Activated CD4-positive, alpha-beta T cell treated with anti-CD3 and anti-CD28 coated beads, Interleukin-2, Interleukin-6, amounts not matched to agents 100 ng/mL and 50 ng/mL, durations not matched to agents 16 hours and 8 hours (primary cell): ENCODE measurements at places on chromosomes 1 and 21.

DNA sequence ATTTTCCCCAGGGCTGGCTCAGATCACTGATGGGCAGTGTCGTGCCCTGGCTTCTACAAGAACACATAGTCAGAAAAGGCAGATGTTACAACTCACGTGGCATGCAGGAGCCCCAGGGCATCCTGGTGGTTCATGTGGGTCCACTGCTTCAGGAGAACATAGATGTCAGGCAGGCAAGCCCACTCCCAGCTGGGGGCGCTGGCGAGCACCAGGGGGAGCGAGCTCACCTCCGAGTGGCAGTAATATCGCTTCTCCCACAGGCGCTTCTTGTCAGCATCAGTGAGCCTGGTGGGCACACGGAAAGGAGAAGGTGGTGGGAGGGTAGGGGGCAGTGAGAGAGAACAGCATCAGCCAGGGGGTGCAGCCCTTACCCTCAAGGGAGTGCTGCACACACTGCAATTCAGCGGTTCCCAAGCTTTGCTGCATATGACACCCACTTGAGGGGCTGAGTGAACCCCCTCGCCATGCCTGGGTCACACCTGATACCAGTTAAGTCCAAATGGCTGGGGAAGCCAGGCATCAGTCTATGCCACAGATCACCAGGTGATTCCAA is 34.3 kb upstream of the PPP1R15B start:
- peak; percentile 66 for DNase-seq

DNA sequence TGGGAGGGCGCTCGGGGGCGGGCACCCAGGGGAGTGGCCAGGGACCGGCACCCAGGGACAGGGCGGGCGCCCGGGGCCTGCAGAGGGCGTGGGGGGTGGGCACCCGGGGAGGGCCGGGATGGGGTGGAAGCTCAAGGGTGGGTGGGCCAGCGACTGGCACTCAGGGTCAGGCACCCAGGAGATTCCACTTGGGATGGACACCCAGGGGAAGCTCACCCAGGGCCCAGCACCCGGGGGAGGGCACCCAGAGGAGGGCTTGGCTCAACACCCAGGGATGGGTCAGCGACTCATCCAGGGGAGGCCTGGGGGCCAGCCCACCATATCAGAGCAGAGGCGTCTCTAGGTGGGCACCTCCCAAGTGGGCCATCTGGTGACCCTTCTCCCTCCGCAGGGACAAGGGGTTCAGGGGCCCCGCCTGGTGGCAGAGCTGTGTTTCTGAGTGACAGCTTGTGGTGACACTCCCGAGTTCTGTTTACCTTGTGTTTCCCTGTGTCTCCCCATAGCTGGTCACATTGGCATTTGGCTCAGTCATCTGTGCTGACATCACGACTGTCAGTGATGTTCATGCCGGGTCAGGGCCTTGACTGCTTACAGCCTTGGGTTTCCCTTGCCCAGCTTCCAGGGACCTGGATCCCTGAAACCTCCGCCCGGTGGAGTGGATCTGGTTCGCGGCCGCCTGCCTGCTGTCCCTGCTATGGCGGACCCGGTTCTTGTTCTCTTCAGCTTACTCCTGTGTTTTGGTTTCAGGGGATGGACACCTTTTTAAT is 749 bp downstream of the IBA57 start:
- DNase-seq: peak; percentile 57

- DNase-seq: no peak
These were observed 7.2 kb downstream of the PHGDH start for GRCh38 chr1:119718972-119719371.

DNA sequence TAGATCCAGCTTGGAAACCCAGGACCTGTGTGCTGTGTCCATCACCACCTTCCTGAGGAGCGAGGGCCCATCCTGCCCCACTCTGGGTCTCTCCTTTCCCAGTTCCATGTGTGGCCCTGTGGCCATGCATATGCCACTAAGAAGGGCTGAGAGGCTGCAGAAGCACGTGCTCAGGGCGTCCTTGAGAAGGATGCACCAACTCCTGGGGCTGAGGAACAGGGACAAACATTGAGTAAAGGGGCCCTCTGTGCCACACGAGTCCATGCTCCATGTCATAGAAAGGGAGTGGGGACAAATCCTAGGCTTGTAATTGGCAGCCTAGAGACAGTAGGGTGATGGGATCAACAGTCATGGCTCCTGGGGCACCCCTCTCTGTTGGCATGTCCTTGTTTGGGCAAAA is 8.4 kb downstream of the ETV3L start:
- no peak for DNase-seq

DNA sequence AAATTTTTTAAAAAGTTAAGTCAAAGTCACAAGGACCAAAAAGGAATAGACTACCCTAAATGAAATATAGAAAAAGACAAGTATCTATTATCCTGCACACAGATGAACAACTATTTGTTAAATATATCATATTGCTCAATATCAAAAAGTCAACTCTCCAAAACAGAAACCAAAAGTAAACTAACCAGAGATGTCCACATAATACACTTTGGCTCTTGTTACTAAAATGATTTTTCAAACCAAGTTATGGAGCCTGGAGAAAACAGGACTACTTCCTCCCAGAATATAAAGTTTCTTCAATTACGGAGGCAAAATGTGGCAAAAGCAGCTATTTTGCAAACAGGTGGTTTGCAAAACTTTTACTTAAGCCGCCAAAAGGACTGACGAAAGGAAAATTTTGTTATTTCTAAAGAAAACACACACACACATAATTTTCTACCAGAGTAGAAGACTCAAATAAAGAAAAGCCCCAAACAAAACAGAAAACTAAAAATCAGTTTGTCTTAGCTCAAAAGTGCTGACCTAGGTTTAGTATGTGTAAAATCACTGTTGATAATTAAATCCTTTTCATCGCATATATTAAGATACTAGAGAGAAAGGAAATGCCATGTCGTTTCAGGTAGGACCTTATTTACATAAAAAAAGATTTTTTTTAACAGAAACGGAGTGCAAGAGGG is 1.1 kb downstream of the DPYD start:
- DNase-seq: no peak
